M059J (cell line): ENCODE measurements at places on chromosomes 1 and 21. TPM values are rescaled to one million over a fixed set of nuclear protein-coding genes. Genes with fewer than 3 reads are reported as not detected.
A peak's percentile ranks its signal among the peaks of the same experiment; 100 is the strongest.

GRCh38 chr1:164863056-164863455 lies 304.1 kb downstream of the PBX1 start:
- no peak for DNase-seq

DNA sequence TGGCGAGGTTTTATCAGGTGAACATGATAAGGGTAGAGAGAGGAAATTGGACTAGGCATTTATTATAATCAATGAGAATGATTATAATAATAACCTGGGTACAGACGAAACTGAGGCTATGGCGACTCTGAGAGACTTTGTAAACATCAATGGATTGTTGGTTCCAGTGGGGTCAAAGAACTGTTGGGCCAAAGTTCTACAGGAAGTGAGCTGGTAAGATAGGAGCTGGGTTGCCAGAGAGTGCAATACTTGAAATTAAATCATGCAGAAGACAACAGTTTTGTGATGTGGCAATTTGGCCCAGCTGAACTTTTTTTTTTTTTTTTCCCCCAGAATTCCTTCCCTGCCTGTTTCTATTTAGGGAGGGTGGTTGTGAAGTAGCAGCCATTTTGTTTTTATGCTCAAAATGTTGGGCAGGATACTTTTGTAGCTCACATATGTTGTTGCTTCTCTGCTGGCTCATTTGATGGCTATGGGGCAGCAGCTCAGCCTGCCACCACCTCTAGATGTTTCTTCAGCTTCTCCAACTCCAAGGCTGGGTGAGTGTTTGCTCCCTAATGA lies 286.5 kb upstream of the B3GALT2 start:
- DNase-seq = peak; percentile 37

Gene ADAMTS1
- 58.6 and 94.4 TPM in 2 replicates for total RNA-seq

GRCh38 chr1:163275222-163275621 lies 46.5 kb upstream of the NUF2 start:
- peak; percentile 11 for DNase-seq

GRCh38 chr1:247366926-247367645 lies 35.4 kb upstream of the ZNF496 start:
- DNase-seq = no peak

DNA sequence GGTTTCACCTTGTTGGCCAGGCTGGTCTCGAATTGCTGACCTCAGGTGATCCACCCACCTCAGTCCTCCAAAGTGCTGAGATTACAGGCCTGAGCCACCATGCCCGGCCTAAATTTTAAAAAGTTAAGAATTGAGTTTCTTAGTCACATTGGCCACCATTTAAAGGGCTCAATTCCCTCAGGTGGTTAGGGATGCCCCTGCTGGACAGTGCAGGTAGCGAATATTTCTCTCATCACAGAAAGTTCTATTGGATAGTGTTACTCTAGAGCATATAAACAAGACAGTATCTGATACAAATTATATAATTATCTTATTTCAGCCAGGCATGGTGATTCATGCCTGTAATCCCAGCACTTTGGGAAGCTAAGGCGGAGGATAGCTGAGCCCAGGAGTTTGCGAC lies 320.2 kb downstream of the ZP4 start:
- DNase-seq = no peak

DNA sequence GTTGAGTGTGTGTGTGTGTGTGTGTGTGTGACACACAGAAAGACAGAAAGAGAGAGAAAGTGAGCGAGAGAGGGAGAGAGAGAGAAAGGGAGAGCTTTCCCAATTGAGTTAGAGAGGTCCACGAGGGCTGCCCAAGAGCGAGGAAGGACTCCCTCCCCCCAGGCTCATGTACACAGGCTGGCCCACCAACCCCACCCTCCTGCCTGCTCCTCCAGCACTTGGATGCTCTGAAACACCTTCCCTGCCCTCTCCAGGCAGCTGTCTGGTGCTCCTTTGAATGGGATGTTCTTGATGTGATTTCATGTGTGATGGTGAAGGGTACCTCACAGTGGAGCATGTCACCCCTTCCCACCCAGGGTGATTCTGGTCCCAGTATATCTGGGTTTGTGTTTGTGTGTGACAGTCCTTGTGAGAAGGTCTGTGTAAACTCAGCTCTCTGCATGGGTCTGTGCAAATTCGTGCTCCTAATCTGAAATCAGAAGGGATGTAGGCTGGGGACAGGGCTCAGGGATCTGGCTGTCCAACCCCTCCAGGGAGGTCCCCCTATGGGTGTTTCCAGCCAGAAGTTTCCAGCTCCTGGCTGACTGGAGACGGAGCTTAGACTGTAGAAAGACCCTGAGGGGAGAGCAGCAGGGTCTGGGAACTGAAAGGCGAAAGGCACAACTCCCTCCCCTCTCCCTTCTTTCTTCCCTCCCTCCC lies 6.8 kb upstream of the PEAR1 start:
- no peak for DNase-seq

GRCh38 chr1:151343587-151343986 lies 3.5 kb downstream of the RFX5 start:
- DNase-seq = no peak

DNA sequence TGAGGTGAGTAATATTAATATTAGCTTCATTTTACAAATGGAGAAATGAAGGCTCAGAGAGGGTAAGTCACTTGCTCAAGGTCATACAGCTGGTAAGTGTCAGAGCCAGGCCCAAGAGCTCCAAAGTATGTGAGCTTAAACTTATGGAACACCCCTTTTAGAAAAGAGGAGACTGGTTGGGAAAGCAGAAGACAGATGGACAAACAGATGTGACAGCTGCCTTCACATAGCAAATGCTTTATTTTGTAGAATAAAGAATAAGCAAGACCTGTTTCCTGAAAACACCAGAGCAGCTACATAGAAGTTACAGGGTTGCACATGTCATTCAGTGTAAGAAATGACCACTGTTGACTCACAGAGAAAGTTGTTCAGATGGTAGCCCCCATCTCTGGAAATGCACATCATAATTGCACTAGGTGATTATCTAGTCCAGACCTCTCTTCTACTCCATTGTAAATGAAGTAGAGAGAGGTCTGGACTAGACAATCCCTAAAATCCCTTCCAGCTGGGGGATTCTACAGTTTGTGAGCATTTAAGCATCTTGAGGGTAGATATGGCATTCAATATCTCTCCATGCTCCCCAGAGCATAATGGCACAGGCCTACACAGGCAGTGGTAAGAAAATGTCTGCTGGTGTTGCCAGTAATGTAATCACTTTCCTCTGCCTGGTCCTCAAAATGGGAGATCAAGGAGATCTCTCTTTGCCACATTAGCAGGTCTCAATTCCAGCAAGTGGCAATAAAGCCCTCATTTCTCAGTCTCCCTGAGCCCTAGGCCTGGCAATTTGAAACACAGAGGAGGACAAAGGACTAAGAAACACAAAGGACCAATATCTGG lies 188.2 kb upstream of the FGGY start:
- no peak for DNase-seq

GRCh38 chr1:69569175-69569541 lies 1.4 kb downstream of the LRRC7 start:
- DNase-seq = peak; percentile 14

GRCh38 chr21:31555741-31556191 lies 103.7 kb upstream of the SOD1 start:
- DNase-seq = no peak

Gene CACNA1E
- 0.02 TPM in 1 of 2 replicates, not detected in the other for total RNA-seq

DNA sequence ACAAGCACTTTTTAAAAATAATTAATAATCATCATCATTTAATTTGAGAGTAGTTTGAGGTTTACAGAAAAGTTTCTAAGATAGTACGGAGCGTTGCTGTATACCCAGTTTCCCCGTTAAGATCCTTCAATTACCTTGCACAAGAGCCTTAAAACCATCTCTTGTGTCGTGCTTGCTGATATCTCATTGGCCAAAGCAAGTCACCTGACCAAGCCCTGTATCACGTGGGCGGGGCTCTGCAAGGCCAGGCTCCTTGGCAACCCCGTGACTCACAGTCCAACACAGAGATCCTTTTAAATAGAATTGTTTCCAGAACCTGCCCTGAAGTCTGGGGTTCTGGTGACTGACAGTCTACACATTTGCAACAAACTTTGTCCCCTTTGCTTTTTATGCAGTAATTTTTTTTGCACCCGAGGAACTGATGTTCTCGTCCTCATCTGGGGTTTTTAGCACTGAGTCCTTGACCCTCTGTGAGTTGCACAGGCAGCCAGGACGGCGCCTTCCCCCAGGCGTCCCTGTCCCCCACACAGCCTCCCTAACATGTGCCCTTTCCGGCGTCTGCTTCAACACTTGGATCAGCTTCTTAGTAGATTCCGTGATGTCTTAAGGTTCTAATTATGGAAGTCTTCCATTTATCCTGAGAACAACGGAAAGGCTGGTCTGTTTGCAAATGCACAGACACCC lies 183.3 kb upstream of the TMEM51 start:
- peak; percentile 97 for DNase-seq

GRCh38 chr1:230067871-230068620 lies 1.0 kb downstream of the GALNT2 start:
- peak; percentile 35 for DNase-seq

GRCh38 chr1:87331365-87332241 lies 2.9 kb downstream of the LMO4 start:
- peak; percentile 75 for DNase-seq

DNA sequence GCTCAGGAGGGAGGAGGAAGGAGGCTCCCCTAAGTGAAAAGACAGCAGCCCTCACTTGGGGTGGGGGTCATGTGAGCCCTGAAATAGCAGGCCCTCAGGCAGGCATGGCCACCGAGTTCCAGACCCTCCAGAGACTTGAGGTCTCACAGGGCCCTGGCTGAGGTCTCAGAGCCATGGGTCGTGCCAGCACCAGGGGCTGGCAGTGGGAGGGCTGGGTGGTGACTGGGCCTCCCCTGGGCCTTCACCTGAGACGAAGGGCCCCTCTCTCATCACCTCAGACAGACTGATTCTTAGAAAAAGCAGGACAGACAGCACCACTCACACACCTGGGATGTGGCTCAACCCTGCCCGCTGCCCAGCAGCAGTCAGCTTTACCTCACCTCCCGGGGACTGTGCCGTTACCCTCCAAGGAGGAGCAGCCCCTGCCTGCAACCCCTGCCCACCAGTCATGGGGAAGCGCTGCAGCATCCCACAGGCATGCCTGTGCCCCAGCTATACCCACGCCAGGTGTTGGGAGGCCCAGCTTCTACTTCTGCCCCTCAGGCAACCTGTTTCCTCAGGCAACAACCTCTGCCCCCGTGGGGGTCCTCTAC lies 42.6 kb upstream of the LRP8 start:
- no peak for DNase-seq

DNA sequence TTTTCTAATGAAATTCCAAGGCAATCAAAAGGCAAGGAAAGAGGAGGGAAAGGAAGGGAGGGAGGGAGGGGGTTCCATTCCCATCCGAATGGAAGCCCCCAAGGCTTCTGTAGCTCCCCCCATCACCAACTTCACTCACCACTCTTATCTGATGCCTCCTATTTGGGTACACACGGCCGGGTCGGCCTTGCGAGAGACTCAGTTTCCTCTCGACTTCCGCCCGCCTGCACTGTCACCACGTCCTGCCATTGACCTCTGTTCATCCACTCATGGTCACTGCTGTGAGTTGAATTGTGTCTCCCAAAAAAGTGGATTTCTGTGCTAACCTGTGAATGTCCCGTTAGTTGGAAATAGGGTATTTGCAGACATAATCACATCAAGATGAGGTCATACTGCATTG lies 11.2 kb downstream of the PDE9A start:
- DNase-seq = no peak

Gene CD58
- 73.2 and 87.1 TPM in 2 replicates for total RNA-seq

Gene THAP3
- total RNA-seq = 16.9 and 28.8 TPM in 2 replicates

Gene COL24A1
- 0.69 and 2.2 TPM in 2 replicates for total RNA-seq

DNA sequence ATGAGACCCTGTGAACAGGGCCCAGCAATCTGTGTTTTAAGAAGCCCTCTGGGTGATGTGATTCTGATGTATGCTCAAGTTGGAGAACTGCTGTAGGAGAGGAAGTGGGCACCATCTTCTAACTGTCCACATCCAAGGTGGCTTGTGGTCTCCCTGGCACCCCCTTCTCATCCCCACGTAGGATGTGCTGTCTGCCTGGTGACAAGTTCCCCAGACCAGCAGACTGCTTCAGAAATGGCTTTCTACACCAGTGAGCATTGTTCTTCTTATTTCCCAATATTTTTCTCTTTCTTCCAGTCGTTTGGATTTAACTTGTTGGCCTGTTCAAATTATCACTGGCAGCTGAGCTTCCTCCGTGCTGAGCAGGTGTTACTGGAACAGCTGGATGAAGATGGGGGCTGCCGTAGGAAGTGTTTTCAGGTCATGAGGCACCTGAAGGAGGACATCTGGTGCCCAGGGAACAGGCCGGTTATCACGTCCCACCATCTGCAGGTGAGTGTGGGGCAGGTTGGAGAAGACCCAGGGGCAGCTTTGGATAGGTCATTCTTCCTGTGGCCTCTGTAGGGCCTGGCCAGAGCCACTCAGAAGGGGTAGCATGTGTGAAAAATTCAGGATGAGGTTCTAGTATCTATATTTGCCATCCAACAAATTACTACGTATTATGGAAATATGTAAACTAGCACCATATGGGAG lies 16.8 kb downstream of the MAB21L3 start:
- DNase-seq = no peak
